ENCODE measurements at places on chromosomes 11 and 22. TPM values are rescaled to one million over a fixed set of nuclear protein-coding genes. Genes with fewer than 3 reads are reported as not detected.

Gene DENND5A
- 85.5 TPM for total RNA-seq

Gene CARD18
- total RNA-seq, result not detected

DNA sequence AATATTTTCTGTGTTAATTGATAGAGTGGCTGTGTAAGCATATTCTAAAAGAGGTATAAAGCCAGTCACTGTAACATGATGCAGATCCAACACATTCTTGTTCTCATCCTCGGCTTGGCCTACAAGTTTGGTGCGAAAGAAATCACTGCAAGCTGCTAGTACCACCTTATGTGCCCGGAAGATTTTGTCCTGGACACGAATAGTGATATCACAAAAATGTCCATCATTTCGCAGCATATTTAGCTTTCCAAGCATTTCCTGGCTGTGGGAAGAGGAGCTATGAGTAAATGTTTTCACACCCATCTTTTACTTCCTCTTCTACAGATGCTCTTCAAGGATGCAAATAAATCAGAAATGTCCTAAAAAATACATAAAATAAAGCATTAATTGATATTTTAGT lies 53.1 kb downstream of the ZBTB44 start:
- DNase-seq, result no peak

DNA sequence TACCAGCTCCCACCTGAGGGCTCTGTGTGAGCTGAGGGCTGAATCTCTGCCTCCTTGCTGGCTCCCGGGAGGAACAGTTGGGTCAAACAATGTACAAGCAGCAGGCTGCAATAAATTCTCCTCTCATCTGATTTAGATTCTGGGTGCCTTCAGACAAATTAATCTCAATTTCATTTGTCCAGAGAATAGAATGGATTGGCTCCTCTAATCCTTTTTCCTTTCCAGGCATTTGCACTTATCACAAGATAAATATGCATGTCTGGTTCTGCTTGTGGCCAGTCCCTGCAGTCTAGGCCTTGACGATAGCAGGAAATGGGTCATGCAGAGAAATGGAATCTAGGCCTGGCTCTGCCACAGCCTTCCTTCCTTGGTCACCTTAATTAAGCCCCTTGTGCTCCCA lies 28.7 kb downstream of the UPB1 start:
- DNase-seq, result no peak

DNA sequence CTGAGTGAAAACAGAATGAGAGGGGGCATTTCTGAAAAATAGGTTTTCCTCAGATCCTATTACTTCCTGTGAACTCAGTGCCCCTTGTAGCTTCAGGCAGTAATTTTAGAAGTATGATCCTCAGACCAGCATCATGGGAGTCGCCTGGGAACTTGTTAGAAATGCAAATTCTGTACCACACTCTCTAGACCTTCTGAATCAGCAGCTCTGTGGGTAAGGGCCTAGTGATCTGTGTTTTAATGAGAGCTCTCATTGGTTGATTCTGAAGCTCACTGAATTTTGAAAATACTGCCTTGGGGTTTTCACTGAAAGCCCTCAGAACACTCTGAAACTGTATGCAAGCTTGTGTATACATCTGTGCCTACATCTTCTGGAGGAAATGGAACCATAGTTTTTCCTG lies 647.2 kb upstream of the ANO5 start:
- no peak for DNase-seq

- peak; percentile 55 for DNase-seq
Observed at GRCh38 chr22:45268167-45268957, 16.4 kb upstream of the UPK3A start.

DNA sequence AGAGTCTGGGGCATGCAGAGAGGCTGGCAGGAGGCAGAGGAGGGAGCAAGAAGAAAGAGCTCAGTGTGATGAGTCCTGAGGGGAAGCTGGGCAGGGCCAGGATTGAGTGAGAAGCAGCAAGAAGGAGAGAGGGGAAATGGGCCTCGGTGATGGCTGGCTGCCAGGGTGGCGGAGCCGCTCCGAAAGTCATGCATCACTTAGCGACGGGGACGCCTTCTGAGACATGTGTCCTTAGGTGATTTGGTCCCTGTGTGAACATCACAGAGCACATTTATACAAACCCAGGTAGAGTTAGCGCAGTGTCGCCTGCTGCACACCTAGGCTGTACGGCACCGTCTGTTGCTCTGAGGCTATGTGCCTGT lies 15.1 kb downstream of the TBC1D22A start:
- DNase-seq, result no peak

DNA sequence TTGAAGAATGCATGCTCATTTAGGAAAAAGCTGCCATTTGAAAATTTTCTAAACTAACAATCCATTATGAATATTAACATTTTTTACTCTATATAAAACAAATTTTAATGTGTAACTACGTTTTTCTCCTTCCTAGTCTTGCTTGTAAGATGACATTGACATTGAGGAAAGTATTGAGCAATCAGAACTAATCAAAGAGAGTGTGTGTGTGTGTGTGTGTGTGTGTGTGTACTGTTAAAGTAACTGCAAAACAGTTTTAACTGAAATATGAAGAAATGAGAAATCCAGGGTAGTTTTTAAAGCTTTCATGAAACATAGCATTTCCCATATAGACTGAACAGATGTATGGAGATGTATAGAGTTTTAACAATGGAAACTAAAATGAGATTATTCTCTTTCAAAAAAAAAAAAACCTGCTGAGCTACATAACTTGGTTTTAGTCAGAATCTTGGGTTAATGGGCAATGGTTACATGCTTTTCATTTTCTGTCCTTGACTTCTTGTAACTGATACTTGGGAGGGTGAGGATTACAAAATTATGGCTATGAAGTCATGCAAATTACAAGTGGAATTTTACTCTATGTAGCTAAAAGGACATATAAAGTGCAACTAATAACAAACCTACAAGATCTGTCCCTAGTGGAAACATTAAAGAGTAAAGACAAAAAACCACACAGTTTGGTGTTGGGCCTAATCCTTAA lies 2.0 kb downstream of the PDGFD start:
- no peak for DNase-seq

DNA sequence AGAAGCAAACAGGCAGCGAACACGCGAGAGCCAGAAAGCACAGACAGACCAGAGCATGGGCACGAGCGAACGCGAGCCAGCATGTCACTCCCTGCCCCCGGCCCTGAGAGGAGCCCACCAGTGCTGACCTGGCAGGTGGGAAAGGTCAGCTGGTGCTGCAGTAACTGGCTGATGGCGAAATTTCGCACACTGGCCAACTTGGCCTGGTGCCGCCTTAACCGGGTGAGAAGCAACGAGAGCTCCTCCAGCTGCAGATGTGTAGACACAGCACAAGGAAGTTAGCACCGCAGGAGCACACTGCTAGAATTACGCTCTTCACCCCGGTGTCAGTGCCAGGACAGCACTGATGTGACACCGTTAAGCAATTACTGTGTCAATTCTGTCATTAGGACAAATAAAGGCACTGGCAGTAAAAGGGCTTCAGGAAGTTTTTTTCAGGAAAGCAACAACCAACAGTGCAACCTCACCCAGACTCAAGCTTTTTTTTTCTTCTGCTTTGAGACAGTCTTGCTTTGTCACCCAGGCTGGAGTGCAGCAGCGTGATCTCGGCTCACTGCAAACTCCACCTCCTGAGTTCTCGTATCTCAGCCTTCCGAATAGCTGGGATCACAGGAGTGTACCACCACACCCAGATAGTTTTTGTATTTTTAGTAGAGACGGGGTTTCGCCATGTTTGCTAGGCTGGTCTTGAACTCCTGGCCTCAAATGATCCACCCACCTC lies 76.8 kb downstream of the C11orf58 start:
- no peak for DNase-seq

GRCh38 chr22:23555118-23555517 lies 25.0 kb downstream of the IGLL1 start:
- DNase-seq, result no peak

DNA sequence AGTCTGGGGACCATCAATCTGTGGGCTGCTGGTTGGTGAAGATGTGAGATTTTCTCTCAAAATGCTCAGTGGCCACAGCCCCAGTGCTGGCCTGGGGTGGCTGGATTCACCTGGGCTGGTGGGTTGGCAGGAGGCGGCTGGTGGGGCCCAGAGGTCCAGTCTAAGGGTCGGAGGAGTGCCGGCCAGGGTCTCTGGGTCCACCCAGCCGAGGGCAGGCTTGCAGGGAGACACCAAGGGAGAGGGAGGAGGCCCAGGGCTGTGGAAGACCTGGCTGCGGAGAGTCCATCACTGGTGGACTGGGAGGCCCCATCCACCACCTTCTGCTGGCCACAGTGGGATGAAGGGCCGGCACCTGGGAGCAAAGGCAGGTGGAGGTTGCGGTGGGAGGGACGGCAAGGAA lies 582 bp upstream of the SHANK3 start:
- no peak for DNase-seq
